HL-60 (cell line): ENCODE measurements at places on chromosomes 16 and 17.

DNA sequence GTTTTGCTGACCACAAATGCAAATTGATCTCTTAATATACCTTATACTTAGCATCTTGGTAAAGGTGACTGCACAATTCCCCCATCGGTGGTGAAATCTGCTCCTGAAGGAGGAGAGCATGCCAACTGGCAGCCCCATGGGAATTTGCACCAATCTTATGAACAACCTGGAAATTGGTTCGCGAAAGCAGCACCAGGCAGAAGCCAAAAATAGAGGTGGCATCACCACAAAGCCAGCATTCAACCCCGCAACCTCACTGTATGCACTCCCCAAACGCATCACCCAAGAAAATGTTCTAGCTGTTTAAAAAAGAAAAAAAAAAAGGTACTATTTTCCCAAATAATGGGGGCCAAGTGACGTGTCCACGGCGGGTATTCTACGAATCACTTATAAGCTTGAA, 213.4 kb downstream of the ZFHX3 start:
- DNase-seq: no peak

DNA sequence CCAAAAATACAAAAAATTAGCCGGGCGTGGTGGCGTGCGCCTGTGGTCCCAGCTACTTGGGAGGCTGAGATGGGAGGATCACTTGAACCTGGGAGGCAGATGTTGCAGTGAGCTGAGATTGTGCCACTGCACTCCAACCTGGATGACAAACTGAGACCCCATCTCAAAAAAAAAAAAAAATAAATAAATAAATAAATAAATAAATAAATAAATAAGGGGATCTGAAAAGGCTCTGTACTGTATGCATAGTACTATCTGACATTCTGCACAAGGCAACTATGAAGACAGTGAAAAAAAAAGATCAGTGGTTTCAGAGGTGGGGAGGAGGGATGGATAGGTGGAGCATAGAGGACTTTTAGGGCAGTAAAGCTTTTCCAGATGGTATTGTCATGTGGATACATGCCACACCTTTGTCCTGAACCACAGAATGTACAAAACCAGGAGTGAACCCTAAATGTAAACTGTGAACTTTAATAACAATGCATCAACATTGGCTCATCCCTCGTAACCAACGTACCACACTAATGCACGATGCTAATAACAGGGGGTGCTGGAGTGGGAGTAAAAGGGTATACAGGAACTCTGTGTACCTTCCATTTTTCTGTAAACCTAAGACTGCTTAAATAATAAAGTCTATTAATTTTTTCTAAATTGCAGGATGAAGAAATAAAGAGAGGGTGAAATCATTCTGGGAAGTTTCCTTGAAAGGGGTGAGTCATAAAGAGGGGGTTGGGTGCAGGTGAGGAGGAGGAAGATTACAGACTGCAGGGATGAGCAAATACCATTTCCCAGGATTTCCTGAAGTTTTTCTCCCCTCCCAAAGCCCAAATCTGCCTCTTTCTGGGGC, 155.8 kb upstream of the SDK2 start:
- DNase-seq: no peak

GRCh38 chr17:67773246-67773645, 52.1 kb upstream of the BPTF start:
- no peak for DNase-seq

DNA sequence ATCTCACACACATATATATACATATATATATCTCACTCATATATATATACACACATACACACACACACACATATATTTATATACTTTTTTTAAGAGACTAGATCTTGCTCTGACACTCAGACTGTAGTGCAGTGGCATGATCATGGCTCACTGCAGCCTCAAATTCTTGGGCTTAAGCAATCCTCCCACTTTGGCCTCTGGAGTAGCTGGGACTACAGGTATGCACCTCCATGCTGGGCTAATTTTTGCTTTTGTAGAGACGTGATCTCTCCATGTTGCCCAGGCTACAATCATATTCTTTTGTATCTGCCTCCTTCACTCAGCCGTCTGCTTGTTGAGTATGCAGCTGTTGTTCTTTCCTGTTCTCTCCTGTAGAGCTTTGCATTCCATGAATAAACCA, 60.6 kb downstream of the HS3ST3B1 start:
- no peak for DNase-seq

- no peak for DNase-seq
Measured at GRCh38 chr16:86286991-86287663, 223.2 kb upstream of the FOXF1 start.

GRCh38 chr17:71033336-71033735, 864.0 kb downstream of the KCNJ2 start:
- no peak for DNase-seq

- DNase-seq: no peak
Measured at GRCh38 chr17:75069783-75070182, 18.0 kb upstream of the SLC16A5 start.

- DNase-seq: no peak
Measured at GRCh38 chr17:31533546-31534155, 142.2 kb downstream of the RAB11FIP4 start.

DNA sequence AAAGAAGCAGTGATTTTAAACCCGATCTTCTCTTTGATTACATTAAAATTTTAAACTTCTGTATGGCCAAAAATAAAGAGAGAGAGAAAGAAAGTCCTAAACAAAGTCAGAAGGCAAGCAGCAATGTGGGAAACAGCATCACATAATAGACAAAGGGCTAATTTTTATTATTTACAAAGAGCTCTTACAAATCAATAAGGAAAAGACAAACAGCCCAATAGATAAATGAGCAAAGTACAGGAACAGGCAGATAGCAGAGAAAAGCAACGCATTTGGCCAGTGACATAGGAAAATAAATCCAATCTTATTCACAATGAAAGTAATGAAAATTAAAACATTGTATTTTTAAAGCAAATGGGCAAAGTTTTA, 93.1 kb downstream of the SALL1 start:
- no peak for DNase-seq

GRCh38 chr17:4596636-4597380, 12.5 kb downstream of the SMTNL2 start:
- DNase-seq: no peak

DNA sequence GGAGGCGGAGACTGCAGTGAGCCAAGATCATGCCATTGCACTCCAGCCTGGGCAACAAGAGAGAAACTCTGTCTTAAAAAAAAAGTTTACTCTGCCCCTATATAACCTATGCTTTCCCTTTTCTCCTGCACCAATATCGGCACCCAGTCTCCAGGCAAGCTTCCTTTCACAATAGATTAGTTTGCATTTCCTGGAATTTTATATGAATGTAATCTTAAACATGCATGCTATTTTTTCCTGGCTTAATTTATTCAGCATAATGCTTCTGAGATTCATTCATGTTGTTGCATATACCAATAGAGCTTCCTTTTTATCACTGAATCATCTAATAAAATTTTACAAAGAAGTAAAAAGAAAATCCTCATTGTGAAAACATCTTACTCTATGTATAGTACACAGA, 59.4 kb downstream of the USP32 start:
- no peak for DNase-seq

DNA sequence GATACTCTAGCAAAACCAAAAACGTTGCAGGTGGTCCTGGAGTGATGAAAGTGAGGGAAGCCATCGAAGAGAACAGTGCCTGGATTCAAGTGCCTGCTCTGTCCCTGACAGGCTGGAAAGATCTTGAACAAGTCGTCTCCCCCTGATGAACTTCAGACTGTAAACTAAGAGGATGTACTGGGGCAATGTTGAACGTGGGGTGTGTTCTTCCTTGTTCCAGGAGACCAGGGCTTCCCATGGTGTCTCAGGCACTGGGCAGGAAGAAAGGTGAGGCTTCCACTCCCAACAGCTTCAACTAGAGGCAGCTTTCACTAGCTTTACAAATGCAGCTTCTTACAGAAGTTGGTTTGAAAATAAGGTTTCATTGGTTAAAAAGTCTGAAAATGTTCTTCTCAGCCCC, 21.4 kb upstream of the NF1 start:
- DNase-seq: no peak

DNA sequence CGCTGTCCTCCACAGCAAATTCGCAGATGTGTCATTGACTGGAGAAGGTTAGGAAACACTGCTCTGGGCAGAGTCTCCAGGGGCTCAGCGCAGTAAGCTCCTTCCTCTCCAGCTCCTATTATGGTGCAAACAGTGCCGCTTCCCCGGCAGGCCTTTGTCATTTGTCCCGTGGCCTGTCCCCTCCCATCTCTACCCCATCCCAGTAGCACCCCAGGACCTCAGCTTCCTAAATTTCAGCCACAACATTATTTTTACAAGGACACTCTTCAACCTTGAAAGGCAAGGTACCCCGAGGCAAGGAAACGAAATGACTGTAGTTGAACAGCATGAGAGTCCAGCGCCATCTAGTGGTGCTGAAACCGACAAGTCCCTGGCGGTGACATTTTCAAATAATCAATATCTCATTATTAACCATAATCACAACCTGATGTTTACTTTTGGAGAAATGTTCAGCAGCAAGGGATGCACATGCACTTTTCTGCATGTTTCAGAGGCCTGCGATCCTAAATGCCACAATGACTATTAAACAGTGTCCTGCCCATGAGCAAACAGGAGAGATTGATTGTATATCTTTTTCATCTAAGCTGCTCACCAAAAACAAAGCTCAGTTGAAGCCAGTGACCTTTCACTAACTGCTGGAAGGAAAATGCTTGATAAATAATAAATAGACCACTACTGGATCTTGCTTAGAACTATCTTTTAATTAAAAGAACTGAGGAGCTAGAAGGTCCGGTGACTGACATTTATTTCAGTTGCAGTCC, 16.5 kb downstream of the MRPS23 start:
- peak; percentile 79 for DNase-seq

GRCh38 chr16:84052071-84052622, 9.6 kb upstream of the SLC38A8 start:
- DNase-seq: no peak

- no peak for DNase-seq
Measured at GRCh38 chr17:74485022-74485743, 18.7 kb downstream of the CD300A start.

- no peak for DNase-seq
Measured at GRCh38 chr17:66949501-66949900, 15.0 kb upstream of the CACNG4 start.

- no peak for DNase-seq
Measured at GRCh38 chr17:75908201-75908600, 3.5 kb upstream of the MRPL38 start.

DNA sequence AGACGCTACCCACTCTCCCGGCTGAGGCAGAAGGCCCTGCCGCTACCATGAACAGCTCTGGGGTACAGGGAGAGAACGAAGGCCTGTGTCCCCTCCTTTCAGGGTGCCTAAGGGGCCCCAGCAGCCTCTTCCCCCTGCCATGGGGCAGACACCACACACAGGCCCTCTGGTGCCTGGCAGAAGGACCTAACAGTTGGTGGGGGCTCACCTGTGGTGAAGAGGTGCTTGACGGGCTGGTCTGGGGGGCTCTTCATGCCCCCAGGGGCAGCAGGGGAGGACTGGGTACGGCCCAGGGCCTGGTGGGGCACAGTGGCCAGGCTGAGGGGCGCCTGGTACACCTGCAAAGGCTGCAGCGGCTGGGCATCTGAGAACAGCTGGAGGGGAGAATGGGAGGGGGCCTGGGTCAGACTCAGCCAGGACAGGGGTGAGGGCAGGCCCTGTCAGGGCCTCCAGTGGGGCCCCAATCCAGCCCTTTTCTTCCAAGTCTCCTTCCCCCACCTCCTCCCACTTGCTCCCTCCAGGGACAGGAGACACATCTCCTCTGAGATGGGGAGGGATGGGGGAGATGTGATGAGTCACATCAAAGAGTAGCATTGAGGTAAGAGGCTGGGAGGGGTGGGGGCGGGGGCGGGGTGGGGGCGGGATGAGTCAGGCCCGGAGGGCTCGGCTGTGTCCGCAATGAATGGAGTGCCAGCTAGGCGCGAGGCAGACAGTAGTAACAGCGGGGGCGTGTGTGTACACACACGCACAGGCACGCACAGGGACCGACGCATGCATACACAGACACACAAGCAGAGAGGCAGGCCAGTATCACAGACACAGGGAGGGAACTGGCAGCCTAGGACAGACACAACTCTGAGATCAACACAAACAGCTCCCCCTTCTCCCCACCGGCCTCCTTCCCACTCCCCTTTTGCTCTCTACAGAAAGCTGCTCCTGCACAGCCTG, 16.1 kb downstream of the G6PC3 start:
- no peak for DNase-seq

DNA sequence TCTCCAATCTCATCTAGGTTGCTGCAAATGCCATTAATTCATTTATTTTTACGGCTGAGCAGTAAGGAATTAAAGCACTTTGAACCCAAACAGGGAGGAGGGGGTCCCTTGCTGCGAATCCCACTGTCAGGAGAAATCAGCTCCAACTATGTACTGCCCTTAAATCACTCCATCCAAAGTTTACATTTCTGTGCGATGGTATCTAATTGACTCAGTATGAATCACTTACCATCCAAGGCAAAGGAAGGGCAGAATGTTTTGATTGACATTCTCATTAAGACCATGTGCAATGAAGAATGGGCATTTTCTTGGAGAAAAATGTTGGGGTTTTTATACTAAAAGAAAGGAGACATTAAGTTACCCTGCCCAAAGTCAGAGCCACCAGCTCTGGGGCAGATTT, 47.7 kb upstream of the XYLT1 start:
- no peak for DNase-seq

- DNase-seq: no peak
Measured at GRCh38 chr17:58156839-58157803, 8.9 kb downstream of the OR4D1 start.
